A549 (cell line): ENCODE measurements at places on chromosomes 5 and 9.

- DNase-seq, result no peak
Measured at GRCh38 chr5:112401924-112402323, 17.2 kb downstream of the EPB41L4A start.

GRCh38 chr9:124602632-124603031, 95.4 kb upstream of the NR5A1 start:
- DNase-seq, result no peak

DNA sequence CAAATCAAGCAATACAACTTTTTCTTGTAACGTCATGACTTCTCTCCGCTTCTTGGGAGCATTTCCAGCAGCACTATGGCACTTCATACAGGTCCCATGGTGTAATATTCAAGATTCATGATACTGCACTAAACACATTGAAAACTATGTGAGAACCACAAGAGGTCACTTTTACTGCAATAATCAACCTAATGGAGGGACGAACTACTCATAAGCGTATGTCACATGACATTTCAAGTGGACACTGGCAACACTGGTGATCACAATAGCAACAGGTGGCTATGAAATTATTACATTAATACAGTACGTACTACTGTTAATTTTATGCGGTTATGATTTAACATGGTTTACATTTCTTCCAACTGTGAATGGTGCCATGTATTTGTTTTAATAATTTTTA, 78.6 kb upstream of the TBC1D9B start:
- peak; percentile 21 for DNase-seq

DNA sequence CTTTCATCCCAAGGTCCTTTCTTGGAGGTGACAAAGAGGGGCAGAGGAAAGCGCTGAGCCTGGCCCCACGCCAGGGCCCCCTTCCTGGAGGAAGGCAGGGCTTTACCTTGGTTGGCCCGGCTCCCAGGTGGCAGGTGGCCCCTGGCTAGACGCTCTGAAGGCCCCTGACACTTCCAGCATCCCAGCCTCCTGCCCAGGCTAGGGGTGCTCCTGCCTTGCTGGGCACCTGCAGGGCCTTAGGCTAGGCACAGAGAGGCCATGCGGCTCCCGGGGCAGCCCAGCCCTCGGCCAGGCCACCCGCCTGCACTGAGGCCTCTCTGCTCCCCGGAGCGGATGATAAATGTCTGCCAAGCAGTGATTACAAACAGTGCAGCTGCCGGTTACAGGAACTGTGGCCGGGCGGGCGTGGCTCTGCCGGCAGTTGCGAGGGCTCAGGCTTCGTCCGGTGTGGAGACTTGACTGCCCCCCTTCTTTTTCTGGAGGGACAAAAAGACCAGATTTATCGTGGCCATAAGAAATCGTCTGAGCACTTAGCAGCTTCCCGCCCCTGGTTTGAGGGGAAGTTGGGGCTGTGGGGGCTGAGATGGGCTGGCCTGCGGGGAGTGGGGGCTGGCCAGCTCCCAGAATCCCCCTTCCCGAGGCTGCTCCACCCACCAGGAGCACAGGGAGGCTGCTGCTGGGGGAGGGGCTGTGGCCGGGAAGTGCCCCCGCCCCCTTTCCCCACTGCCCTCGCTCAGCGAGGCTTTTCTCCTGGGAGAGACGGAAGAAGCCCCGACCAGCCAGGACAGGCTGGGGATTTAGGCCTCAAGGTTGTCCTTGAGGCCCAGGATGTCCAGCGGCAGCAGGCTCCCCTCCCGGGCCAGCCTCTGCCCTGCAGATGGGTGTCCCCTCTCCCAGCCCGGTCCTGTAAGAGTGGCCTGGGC, 31.6 kb upstream of the UBAC1 start:
- peak; percentile 70 for DNase-seq
